ENCODE measurements at places on chromosomes 16 and 17.

DNA sequence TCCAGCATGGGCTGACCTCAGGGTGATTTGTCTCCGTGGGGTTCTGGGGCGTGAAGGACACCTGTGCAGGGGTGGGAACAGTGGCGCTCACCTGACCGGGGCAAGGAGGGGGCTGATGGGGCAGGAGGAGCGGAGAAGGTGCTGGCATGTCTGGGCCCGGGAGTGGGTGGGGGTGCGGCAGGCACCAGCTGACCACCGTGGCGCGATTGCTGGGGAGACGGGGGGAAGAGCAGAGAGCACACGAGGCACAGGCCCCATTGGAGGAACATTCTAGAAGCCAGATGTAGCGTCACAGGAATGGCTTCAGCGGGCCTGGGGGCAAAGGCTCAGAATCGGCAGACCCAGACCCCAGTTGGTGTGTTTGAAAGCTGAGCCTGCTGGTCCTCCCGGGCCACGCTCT, 12.1 kb downstream of the CACNA1H start:
- no peak for DNase-seq

- no peak for DNase-seq
Measured at GRCh38 chr17:82287868-82288801, 14.6 kb upstream of the CSNK1D start.

DNA sequence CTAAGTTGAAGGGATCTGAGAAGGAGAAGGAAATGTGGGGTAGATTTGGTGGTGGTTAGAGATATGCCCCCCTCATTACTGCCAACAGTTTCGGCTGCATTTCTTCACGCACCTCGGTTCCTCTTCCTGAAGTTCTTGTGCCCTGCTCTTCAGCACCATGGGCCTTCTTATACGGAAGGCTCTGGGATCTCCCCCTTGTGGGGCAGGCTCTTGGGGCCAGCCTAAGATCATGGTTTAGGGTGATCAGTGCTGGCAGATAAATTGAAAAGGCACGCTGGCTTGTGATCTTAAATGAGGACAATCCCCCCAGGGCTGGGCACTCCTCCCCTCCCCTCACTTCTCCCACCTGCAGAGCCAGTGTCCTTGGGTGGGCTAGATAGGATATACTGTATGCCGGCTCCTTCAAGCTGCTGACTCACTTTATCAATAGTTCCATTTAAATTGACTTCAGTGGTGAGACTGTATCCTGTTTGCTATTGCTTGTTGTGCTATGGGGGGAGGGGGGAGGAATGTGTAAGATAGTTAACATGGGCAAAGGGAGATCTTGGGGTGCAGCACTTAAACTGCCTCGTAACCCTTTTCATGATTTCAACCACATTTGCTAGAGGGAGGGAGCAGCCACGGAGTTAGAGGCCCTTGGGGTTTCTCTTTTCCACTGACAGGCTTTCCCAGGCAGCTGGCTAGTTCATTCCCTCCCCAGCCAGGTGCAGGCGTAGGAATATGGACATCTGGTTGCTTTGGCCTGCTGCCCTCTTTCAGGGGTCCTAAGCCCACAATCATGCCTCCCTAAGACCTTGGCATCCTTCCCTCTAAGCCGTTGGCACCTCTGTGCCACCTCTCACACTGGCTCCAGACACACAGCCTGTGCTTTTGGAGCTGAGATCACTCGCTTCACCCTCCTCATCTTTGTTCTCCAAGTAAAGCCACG, 28.3 kb downstream of the STH start:
- peak; percentile 69 for DNase-seq

DNA sequence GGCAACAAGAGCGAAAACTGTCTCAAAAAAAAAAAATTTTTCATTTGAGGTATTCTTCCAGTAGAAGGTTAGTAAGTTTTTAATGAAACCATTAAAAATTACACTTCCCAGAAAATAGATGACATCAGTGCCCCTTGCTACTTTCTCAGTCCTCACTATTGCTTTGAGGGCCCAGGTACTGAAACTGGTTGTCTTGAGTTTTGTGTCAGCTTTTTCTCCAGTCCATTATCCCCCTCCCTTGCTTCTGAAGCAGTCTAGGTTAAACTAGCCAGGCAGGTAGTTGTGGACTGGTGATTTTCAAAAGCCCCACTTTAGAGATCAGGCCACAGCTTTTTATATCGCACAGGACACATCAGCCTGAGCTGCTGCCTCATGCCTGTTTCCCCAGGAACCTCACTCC, 10.9 kb downstream of the SMCR8 start:
- no peak for DNase-seq

GRCh38 chr16:87778476-87778829, 12.7 kb upstream of the KLHDC4 start:
- DNase-seq, result no peak

DNA sequence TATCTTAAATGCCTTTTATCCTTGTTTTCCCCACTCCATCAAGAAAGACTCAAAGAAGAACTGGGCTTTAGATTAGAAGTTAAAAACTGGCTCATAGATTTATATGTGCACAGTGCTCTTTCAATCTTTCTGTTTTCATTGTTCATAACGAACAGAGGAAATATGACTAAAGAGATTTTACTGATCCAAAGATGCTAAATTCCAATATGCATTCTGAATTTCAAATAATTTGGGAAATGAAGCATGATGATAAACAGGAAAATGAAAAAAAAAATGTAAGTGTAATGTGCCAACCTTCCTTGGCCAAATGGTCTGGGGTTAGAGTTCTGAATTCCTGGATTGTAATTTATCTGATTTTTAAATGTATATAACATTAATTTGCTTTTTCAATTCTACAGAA, 25.0 kb upstream of the SMIM36 start:
- no peak for DNase-seq

GRCh38 chr17:68310152-68310551, 18.9 kb downstream of the ARSG start:
- no peak for DNase-seq

- no peak for DNase-seq
Measured at GRCh38 chr17:80032614-80033171, 3.0 kb downstream of the TBC1D16 start.

- no peak for DNase-seq
Measured at GRCh38 chr17:12789075-12789480, 220 bp upstream of the ARHGAP44 start.

DNA sequence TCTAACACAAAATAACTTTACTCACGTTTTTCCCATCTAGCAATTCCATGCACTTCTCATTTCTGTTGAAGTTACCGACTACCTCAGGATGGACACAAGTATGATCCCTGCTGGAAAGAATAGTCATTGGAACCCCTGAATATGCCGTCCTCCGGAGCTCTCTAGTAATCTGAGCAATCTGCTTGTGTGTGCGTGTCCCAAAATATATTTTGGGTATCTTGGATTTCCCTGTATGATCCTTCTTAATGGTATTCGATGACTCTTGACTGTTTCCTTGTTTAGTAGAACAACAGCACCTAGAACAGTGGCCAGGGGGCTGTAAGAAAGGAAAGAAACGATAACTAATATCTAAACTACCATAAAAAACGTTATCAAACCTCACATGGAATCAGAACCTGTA, 54.9 kb downstream of the BRIP1 start:
- DNase-seq, result no peak

GRCh38 chr17:82893779-82894178, 54.0 kb upstream of the ZNF750 start:
- DNase-seq, result no peak

DNA sequence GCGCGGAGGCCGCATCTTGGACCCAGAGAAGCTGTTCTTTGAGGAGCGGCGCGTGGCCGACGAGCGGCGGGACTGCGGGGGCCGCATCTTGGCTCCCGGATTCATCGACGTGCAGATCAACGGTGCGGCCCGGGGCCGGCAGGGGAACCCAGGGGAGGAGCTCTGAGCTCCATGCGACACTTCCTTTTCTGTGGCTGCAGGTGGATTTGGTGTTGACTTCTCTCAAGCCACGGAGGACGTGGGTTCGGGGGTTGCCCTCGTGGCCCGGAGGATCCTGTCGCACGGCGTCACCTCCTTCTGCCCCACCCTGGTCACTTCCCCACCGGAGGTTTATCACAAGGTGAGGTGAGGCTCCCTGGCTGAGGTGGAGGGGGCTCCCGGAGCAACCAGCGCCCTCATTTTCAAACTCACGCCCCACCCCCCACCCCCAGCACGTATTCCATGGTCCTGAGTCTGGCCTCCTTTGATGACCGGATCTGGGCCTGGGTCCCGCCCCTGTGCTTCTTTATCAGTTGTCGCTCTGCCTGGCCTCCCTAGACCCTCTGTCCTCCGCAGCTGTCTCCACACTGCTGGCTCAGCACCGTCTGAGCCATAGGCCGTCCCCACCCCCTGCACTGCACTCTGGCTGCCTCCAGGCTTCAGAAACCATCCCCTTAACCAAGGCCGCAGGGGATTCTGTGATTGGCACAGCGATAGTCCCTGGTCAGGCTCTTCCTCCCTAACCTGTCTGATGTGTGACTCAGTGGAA, 787 bp downstream of the AMDHD2 start:
- DNase-seq, result no peak

GRCh38 chr17:60468371-60468770, 46.1 kb downstream of the CHCT1 start:
- no peak for DNase-seq

GRCh38 chr17:74567397-74567796, at the start of gene CD300H:
CD300H (minus strand) TSS chr17:74567509.
- DNase-seq, result no peak
